ENCODE measurements at places on chromosomes 12 and 14.
A peak's percentile ranks its signal among the peaks of the same experiment; 100 is the strongest.

DNA sequence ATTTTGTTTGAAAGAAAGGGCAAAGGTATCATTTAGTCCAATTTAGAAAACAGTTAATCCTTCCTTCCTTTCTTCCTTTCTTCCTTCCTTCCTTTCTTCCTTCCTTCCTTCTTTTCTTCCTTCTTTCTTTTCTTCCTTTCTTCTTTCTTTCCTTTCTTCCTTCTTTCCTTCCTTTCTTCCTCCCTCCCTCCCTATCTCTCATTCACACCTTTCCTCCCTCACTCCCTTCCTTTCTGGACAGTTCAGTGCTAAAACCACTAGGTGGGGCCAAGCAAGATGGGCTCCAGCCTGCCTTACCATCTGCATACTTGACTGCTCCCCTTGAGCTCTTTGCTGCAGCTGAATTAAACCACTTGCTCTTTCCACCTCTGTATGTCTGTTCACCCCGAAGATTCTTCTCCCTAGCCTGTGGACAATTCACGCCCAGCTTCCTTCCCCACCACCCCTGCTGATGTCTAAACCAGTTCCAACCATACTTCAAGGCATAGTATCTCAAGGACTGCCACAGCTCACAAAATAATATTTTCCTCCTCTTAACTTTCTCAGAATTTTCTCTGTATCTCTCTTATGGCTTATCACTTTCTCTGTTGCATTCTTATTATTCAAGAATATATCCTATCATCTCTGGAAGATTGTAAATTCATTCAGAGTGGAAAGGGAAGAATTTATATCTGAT, 78.0 kb downstream of the DBX2 start:
- no peak for DNase-seq

DNA sequence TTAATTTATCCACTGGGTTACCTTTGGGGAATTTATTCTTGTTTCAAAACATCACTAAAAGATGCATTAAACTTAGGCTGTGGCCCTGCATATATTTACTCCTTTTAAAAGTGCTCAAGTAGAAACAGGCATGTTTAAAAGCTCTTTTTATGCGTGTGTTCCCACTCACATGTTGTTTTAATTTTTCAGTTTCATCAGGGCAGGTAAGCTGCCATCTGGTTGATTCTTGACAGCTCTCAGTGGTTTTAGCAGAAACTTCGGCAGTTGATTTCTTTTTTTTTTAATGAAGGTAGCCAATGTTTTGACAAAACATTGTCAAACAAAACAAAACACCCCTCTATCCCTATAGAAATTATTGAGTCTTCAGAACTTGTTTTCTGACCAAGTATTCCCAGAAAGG, 89.6 kb upstream of the LGR5 start:
- no peak for DNase-seq

DNA sequence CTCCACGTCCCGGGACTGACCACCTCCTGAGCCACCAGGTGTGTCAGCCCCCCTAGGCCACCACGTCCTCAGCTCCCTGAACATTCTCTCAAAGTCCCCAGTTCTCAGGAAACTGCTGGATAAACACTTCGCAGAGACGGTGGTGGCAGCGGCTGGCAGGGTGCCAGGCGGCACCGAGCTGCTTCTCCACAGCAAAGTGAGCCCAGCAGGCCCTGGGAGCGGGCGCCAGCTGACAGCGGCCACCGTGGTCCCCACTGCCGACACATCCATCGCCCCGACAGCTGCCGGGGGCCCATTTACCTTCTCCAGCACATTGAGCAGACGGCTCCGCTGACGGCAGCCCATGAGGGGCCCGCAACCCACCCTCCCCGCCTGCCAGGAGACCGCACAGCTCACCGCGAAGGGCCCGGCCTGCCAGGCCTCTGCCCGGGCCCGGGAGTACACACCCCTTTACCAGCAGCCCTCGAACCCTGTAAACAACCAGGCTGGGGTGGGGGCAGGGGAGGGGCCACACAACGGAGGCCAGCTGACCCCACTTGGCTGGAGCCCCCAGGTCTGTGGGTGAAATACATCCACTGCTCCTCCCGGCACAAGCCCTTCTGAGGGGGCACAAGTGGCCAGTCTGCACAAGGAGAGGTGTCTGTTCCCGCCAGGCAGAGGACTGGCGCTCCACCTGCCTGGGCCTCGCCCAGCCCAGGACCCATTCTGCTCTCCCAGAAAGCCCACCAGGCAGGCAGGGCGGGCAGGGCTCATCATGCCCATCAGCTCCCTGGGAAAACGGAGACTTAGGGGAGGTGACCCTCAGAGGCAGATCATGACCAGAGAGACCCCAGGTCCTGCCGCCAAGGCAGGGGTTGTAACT, 10.5 kb downstream of the AKT1 start:
- DNase-seq: no peak

- peak; percentile 88 for DNase-seq
These were observed 30.7 kb downstream of the DAD1 start for GRCh38 chr14:22558221-22558913.

DNA sequence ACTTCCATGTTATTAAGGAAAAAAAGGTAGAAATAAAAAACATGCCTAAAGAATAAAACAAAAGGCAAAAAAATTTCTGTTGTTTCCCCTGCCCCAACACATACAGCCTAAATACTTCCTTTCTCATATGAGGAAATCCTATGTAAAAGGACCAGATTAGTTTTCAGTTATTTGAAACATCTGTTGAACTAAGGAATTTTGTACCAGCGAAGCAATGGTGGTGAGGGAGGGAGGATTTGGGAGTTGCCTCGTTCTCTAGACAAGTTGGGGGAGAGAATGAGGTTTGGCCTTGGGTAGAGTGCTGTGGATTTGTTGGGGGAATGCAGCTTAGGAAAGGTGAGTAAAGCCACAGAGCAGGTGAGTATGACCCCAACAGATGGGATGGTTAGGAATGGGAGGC, 141.5 kb upstream of the RFLNA start:
- no peak for DNase-seq

GRCh38 chr12:1695886-1696670, 5.2 kb downstream of the ADIPOR2 start:
- DNase-seq: no peak

- DNase-seq: no peak
These were observed 52.9 kb downstream of the SPTB start for GRCh38 chr14:64826845-64827244.

- no peak for DNase-seq
These were observed 286.3 kb downstream of the DPF3 start for GRCh38 chr14:72607386-72608130.

- DNase-seq: no peak
These were observed 50.8 kb upstream of the ZDHHC17 start for GRCh38 chr12:76713130-76713529.

DNA sequence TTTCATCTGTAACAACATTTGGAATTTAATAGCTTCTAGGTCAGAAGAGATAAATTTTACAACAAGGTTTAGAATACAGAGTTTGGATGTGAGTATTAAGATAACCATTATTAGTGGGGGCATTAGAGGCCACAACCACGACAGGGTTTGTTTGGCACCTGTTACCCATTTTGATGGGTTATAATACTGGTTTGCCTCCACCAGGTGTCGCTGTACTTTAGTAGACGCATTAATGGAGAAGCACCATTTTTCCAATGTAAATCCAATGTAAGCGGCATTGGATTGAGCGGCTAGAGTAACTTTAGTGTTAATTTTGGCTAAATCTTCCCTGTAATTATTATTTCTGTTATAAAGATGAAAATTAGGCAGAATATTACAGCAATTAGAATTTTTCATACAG, 136.2 kb downstream of the SLCO1B3 start:
- DNase-seq: peak; percentile 14

DNA sequence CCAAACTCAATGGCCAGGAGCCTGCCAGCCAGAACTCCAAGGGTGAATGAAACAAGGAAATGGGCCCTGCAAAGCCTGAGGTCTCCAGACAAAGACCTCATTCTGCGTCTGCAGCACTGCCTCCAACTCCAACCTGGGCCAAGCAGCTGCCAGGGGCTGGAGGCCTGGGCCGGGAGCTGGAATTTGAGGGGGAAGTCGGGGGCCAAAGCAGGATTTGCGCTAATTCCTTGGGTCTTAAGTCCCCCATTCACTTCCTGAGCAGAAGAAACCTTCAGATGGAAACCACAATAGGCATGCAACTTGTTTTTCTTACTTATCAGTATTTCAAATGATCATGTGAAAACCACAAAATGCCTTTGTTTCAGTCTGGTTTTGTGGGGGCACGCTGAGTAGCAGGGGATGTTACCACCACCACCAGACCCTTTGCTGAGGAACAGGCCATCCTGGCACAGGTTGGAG, 23.0 kb upstream of the TC2N start:
- no peak for DNase-seq
